ENCODE measurements at places on chromosomes 6 and 20.

DNA sequence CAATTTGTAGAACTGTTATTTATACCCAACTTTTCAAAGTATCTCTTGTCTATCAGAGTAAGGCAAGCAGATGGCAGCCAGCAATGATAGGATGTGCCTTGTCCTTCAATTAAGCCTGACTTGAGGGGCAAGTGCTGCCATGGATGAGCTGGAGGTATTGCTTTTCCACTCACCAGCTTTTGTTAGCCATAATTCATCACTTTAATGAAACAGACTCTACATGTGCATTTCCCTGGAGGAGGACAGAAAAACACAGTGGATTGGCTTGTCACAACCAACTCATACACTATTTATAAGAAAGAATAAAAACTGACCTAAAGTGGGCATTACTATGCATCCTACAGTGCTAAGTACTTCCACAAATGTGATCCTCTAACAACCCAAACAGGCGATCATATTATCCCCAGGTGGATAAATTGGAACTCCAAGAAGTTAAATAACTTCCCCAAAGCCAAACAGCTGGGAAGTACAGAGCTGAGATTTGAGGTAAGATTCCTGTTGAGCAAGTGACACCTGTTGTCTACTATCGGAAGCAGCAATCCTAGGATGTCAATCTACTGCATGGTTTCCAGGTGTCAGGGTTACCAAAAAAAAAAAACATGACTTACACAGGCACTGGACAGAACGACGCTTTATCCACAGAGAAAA, 73.9 kb upstream of the NRSN1 start:
- DNase-seq, result no peak

- no peak for DNase-seq
Observed at GRCh38 chr20:62656919-62657588, 14.8 kb downstream of the SLCO4A1 start.

GRCh38 chr6:170441316-170441715, 111.8 kb downstream of the PSMB1 start:
- DNase-seq, result no peak

DNA sequence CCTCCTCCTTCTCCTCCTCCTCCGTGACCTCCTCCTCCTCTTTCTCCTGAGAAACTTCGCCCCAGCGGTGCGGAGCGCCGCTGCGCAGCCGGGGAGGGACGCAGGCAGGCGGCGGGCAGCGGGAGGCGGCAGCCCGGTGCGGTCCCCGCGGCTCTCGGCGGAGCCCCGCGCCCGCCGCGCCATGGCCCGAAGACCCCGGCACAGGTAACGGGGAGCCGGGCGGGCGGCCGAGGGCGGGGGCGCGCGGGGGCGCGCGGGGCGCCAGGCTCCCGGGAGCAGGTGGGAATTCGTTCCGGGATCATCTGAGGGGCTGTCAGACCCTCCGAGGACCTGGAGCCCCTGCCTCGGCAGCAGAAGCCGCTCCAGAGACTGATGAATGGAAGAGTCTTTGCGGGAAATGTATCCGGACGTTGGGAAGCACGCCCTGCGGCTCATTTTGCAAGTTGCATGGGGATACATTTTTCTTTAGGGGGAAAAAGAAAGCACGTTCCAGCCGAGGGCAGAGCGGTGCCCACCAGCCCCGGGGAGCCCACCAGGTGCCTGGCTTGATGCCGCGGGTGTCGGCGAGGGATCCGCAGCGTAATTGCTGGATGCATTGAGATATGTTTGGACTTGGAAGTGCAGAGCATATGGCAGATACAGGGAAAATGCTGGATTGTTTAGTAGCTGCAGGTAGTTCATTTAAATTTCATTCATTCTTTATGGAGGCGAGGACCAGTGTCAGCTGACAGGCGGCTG, 394 bp downstream of the MYB start:
- peak; percentile 9 for DNase-seq

- DNase-seq, result no peak
Observed at GRCh38 chr6:168535711-168536110, 94.7 kb downstream of the SMOC2 start.

- DNase-seq, result no peak
Observed at GRCh38 chr20:39458452-39458851, 496.3 kb downstream of the DHX35 start.

- DNase-seq, result no peak
Observed at GRCh38 chr6:122623279-122623678, 13.1 kb downstream of the PKIB start.

DNA sequence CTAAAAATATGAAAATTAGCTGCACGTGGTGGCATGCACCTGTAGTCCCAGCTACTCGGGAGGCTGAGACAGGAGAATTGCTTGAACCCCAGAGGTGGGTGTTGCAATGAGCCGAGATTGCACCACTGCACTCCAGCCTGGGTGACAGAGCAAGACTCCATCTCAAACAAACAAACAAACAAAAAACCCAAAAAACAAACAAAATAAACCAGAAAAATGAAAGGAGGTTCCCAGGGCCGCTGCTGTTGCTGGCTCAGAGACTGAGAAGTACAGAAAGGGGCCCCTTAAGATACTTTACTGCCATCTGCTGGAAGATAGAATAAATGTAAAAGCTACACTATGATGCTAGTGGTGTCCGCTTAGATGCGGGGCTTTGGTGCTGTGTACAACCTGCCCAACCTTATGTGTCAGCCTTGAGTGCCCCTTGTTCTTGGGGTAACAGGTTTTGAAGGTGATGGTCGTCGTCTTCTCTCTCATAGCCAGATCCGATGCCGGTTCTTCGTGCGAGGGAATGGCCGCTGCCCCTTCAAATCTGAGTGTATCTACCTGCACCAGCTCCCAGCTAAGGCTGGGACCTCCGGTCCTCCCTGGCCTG, 2.8 kb upstream of the FANCE start:
- DNase-seq, result peak; percentile 11

DNA sequence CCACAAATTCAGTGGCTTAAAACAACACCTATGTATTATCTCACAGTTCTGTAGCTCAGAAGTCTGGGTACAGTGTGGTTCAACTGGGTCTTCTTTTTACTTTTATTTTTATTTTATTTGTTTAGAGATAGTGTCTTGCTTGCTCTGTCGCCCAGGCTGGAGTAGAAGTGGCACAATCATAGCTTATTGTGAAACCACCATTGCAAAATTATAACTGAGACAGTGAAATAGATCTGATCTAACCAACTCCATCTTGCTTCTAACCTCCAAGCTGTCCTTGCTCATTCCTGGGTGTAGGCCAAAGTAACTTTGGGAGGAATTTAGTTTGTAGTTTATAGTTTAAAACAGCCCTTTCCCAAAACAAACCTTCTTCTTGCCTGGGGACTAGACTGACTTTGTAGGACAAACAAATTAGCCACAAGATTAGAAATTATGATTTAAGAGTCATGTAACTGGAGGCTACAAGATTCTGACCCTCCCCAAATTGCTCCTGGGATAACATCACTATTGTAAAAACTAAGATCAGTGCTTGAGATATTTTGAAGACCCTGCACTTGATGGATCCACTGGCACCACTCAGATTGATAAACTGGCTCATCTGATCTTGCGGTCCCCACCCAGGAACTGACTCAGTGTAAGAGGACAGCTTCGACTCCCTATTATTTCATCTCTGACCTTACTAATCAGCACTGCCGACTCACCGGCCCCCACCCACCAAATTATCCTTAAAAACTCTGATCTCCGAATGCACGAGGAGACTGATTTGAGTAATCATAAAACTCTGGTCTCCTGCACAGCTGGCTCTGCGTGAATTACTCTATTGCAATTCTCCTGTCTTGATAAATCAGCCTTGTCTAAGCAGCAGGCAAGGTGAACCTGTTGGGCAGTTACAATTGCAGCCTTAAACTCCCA, 193.4 kb upstream of the CDYL start:
- no peak for DNase-seq
